Umbilical cord (tissue), 2 donors: ENCODE measurements at places on chromosomes 3 and 15.

- no peak for DNase-seq
These were observed 214.4 kb downstream of the PCCB start for GRCh38 chr3:136464502-136464901.

DNA sequence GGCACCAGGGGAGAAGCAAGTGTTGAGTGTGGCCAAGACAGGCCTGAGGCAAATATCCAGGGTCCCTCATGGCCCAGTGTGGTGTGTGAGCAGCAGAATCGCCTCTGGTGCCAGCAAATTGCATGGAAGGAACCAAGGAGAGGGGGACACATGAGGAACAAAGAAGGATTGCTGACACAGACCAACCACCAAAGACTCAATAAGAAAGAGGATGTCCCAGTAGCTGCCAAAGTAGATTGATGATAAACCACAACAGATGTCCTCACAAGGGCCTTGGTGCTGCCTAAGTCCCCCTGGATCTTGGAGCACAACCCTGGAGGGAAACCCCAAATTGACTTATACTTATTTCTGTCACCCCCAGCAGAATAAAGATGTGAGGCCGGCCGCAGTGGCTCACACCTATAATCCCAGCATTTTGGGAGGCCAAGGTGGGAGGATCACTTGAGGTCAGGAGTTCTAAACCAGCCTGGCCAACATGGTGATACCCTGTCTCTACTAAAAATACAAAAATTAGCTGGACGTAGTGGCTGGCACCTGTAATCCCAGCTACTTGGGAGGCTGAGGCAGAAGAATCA, 10.6 kb downstream of the SRGAP3 start:
- DNase-seq, result no peak

- DNase-seq, result no peak
These were observed 242.2 kb downstream of the SLCO3A1 start for GRCh38 chr15:92095693-92096092.

- DNase-seq, result no peak
These were observed 319.8 kb downstream of the SUCLG2 start for GRCh38 chr3:67334588-67334987.

- peak; percentile 23 for DNase-seq
These were observed 178.5 kb downstream of the NR1D2 start for GRCh38 chr3:24123596-24123995.

DNA sequence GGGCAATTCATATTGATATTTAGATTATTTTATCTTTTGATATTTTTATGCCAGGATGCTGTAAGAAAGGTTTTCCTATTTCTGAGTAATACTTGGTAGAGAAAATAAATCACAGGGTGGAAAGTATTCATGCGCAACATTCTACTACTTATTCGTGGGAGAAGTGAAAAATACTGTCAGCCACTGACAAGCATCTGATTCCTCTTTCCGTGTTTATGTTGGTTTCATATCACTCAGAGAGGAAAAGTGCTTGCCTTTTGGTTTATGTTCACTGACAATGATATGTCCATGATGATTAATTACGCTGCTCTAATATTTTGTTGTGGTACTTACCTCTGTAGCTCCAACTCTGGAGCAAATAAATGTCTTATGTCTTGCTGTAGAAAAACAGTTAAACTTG, 429.4 kb downstream of the EDEM1 start:
- DNase-seq, result no peak

- no peak for DNase-seq
These were observed 413.3 kb upstream of the ONECUT1 start for GRCh38 chr15:53203454-53203853.

- no peak for DNase-seq
These were observed 58.9 kb upstream of the ULK4 start for GRCh38 chr3:42020684-42021307.

DNA sequence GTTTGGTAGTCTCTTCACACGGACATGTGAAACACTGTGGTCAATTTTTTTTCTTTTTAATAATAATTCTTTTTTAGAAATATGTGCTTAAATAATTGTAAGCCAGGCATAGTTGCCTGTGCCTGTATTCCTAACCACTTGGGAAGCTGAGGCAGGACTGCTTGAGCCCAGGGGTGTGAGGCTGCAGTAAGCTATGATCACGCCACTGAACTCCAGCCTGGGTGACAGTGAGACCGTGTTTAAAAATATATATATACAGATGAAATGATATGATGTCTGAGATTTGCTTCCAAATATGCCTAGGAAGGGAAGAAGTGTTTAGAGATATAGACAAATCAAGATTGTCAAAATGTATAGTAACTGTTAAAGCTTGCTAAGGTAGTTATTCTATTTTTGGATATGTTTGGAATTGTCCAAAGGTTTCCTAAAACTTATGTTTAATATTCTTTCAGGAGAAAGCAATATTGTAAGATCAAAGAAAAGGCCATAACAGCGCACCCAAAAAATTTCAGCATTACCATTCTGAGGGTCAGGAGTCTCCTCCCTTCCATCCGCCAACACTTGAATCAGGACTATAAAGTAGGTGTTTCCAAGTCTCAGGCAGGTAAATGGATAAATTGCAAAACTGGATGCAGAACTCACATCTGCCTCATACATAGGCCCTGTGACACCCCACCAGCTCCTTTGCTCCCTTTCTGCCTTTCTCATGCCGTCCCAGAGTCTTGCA, 532 bp upstream of the SELENOT start:
- DNase-seq, result no peak

DNA sequence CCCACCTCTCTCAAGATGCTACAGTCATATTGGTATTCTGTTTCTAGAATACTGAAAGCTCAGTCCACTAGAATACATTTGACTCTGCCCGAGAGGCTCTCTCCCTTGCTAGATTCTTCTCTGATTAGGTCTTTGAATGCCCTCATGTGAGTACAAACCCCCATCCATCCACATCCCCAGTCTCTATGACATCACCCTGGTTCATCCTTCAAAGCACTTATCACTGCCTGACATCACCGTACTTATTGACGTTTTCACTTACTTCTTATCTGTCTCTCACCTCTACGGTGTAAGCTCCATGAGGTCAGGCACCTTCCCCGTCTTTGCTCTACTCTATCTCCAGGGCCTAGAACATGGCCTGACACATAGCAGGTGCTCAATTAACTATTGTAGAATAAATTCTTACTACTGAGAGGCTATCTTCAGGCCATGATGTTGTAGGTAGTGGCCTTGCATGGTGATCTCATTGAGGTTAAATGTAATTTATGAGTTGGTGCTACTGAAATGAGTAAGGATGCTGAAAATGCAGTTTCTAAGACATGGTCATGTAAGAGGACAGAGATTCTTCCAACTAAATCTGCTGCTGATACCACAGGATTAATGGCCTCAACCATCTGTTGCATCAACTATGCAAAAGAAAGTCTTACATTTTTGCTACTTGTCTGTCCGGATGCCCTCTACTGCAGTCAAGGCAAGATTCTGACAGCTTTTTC, 26.8 kb downstream of the EOGT start:
- DNase-seq, result peak; percentile 27

GRCh38 chr3:120659285-120659684, 22.8 kb downstream of the HGD start:
- no peak for DNase-seq

DNA sequence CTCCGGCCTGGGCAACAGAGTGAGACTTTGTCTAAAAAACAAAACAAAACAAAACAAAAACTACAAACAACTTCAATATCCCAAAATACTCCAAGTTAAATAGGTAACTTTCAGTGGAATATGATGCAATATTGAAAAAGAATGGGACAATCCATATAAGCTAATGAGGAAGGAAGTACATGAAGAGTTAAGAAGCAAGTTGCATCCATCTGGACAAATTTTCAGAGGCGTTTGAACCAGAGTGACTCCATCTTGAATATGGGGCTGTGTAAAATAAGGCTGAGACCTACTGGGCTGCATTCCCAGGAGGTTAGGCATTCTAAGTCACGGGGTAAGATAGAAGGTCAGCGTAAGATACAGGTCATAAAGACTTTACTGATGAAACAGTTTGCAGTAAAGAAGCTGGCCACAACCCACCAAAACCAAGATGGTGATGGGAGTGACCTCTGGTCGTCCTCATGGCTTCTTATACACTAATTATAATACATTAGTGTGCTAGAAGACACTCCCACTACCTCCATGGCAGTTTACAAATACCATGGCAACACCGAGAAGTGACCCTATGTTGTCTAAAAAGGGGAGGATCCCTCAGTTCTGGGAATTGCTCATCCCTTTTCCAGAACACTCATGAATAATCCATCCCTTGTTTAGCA, 58.1 kb upstream of the LCTL start:
- DNase-seq, result no peak

DNA sequence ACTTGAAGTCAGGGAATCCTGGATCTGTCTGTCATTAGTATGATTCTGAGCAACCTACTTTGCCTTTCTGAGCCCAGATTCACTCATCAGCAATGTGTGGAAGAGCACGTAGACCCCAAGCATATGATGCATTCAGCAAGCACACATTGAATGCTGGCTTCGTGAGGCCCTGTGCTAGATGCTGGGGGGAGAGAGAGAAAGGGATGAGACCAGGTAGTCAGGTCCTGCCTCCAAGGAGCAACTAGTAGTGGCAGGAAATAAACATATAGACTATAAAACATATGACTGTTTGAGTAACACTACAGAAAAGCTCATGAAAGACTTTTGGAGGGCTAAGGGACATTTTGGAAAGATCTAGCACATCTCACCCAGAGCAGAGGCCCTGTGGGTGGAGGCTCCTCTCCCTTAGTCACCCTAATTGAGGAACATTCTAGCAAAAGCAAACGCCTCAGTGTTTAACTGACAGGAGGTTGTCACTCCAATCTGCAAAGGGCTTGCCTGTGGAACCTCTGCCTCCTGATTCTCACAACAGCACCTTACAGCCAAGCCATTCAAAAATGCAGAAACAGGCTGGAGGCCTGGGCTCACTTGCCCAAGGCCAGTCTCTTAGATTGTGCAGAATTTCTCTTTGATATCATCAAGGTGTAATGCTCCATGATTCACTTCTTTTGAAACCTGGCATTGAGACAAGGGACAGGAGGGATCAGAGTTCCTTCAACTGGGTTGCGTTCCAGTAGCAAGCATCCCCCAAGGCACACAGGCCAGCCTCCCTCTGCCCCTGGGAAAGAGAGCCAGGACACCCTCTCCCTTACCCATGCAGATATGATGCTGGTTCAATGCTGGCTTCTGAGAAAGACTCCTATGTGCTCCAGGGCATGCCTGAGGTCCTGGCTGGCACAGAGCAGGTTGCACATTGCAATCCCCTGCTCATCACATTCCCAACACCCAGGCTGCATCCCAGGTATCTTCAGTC, 26.1 kb downstream of the STARD5 start:
- DNase-seq, result no peak

DNA sequence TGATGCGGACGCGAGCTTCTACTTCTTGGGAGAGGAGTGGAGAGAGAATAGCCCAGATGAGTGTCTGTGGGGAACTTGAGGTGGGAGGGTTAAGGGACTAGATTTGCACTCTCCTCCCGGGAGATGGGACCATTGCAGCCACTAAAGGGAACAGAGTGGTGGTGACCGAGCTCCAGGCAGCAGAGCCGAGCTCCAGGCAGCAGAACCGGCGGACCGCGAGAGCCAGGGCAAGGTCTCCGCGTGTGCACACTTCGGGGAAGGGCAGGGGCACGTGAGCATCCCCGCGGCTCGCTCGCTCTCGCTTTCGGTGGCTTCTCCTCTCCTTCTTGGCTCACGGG, 1.1 kb downstream of the IGDCC3 start:
- no peak for DNase-seq

DNA sequence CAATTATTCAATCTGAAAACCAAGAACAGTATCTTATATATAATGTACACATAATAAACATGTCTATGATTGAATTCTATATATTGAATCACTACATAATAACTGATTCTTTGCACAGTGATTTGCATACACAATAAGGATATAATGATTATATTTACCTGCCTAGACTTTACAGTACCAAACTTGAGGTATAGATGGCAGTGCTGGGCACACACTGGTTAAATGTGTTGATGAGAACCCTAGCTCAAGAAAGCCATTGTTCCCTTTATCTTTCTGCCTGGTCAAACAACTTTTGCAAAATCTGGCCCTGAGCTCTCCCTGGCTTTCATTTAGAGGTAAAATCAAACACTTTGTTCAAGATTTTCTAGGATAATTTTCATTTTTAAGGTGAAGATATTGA, 697.7 kb downstream of the TUSC7 start:
- no peak for DNase-seq

GRCh38 chr3:54122324-54123002, at the start of gene CACNA2D3:
CACNA2D3 (plus strand) TSS chr3:54122552.
- DNase-seq, result peak; percentile 14

DNA sequence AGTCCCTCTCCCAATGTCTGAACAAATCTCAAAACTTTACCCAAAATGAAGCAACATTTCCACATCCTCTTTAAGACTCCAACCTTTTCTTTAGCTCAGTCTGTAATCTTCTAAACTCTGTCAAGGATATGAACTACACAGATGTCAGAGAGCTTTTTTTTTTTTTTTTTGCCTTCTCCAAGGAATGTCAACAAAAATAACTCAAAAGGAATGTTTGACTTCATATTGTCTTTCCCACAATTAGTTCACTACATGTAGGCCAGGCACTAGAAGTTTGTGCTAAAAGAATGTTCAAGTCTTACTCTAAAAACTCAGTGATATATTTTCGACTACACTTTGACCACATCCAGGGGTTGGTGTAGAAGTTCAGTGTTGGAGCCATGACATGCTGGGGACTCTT, 37.1 kb downstream of the ADAMTS9 start:
- peak; percentile 24 for DNase-seq

- DNase-seq, result no peak
These were observed 5.5 kb downstream of the DIS3L start for GRCh38 chr15:66298803-66299251.

DNA sequence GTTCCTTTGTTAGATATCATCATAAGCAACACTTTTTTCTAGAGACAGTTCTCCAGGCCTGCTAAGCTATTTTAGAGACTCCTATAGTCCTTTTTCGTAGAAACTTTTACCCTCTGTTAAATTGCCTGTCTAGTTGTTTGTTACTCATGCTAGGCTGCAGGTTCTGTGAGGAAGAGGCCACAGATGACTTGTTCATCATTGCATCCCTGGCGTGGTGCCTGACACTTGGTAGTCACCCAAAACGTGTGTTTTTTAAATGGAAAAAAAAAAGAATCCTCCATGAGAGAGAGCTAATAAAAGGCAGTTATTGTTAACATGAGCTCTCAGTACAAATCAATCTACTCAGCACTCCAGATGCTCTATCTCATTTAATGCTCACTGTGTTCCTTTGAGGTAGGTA, 35.1 kb downstream of the CCDC54 start:
- DNase-seq, result no peak

- no peak for DNase-seq
These were observed 513.0 kb upstream of the NAALADL2 start for GRCh38 chr3:174346141-174346540.
